ENCODE measurements at places on chromosomes 1 and 21.

GRCh38 chr1:76260279-76260678 is 185.7 kb downstream of the ST6GALNAC3 start:
- DNase-seq: no peak

- no peak for DNase-seq
Observed at GRCh38 chr1:170664093-170664827, at the start of gene PRRX1. Gene PRRX1 (plus strand): TSS chr1:170664131. CDS start chr1:170664219, 88 bp downstream.

GRCh38 chr1:201702936-201703335 is 126.0 kb upstream of the IPO9 start:
- no peak for DNase-seq

- no peak for DNase-seq
Observed at GRCh38 chr1:197811769-197812168, 36.5 kb upstream of the DENND1B start.

- no peak for DNase-seq
Observed at GRCh38 chr1:103459346-103459745, 66.2 kb upstream of the RNPC3 start.

GRCh38 chr1:232404227-232404626 is 225.7 kb downstream of the SIPA1L2 start:
- DNase-seq: no peak

DNA sequence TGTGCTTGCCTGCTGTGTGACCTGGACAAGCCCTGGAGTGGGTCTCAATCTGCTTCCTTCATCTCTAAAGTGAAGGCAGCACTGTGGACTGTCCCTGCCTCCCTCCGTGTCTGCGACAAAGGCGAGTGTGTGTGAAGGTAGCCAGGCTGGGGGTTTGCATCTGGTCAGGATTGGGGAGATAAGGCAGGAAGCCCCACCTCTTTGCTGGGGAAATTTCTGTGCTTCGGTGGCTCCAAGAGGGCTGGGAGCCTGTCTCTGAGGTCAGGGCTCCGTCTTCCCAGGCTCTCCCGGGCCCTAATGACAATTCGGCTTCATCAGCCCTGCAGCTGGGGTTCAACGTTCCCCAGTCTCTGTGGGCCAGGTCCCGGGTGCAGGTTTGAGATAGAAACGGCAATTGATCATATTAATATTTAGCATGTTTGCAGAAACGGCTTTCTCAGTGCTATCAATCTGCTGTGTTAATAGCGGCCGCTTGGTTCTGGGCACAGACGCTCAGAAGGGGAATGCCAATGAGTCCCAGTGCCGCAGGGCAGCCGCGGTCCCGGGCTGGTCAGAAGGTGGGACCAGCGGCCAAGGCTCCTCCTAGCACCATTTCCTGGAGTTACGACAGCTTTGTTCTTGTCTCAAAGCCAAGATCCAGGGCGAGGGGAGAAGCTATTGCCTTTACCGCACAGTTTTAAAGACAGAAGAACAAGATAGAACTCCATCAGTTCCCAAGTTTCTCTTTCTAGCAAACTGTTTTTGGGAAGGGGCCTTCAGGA is 105.7 kb downstream of the PRDM16 start:
- DNase-seq: peak; percentile 62

GRCh38 chr1:243325305-243325890 is 69.6 kb downstream of the SDCCAG8 start:
- no peak for DNase-seq

GRCh38 chr1:71587961-71588360 is 507.1 kb upstream of the ZRANB2 start:
- peak; percentile 14 for DNase-seq

- DNase-seq: peak; percentile 79
Observed at GRCh38 chr1:26358411-26359384, 4.8 kb upstream of the CRYBG2 start.

DNA sequence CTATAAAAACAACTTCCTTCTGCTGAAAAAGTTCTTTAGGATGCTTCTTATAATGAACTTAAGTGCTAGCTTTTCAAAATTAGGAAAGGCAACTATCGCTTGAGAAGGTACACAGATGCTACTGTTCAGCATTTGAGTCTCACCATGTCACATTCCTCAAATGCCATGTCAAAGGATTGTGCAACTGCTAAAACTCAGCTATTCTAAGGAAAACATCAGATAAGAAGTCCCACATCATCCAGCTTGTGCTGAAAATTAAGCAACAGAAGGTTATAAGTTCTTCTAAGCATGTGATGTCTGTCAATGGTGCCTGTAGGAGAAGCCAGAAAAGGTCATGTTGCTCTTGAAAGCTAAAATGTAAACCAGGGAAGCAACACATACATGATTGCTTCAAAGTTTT is 36.5 kb downstream of the MCOLN2 start:
- DNase-seq: no peak

- no peak for DNase-seq
Observed at GRCh38 chr1:221309723-221310122, 430.5 kb downstream of the HLX start.

DNA sequence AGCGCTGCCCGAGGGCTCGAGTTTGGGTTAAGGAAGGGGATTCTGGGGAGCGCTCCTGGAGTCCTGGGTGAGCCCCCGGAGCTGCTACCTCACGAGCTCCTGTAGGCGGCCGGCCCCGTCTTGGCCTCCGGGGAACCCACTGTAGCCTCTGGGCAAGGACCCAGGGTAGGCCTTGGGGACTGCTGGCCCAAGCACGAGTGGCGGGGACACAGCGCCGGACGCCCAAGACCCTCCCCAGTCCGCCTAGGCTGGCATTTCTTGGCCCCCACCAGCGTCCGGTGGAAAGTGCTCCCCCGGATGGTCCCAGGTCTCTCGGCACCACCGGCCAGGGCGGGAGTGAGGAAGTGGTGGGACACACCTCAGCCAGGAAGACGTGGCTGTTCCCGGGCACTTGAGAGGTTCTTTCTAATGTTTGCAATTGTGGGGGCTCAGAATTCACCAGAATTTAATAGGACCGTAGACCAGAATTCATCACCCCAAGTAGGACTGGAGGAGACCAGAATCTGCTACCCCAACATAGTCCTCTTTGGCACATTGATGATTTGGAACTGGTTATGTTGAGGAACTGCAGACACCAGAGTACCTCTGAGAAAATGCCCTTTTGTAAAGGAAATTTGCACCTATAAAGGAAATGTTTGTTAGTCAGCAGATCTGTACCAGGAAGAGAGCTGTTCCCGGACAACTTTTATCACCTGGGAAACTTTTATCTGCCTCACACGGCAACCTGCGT is 622 bp upstream of the TMPRSS2 start:
- DNase-seq: no peak

- no peak for DNase-seq
Observed at GRCh38 chr1:113141650-113142473, 68.9 kb downstream of the LRIG2 start.

- peak; percentile 22 for DNase-seq
Observed at GRCh38 chr1:15833069-15833679, 14.3 kb upstream of the SPEN start.

- DNase-seq: no peak
Observed at GRCh38 chr1:201267481-201268229, 15.7 kb upstream of the PKP1 start.

DNA sequence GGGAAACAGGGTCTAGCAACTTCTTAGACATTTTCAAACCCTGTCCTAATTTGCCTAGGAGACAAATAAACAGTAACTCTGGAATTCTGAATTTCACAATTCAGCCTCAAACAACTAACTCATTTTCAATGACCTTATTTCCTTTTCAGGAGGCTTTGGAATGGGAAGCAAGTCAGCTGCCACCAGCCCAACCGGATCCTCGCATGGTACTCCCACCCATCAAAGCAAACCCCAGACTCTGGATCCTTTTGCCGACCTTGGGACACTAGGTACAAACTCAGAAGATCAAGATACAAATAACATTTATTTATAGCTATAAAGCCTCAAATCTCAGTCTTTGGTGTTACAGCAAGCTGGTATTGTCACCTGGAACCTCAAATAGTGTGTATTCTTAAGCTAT is 18.9 kb upstream of the LEPR start:
- DNase-seq: no peak

DNA sequence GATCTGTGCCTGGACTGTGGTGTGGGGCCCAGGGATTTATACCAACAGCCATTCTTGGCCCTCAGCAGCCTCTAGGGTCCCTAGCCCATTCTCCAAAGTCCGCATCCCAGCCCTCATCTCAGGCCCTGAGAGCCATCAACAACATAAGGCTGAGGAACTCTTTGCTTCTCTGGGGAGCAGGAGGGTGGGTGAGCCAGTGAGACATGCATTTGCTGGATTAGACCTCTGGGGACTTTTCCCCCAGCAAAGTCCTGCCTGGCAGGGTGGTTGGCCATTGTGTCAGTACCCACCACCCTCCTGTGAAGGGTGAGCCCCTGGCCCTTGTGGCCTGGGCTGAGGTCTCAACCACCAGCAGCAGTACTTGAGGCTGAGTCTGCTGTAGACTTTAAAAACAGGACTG is 24.2 kb upstream of the FAM20B start:
- DNase-seq: no peak

DNA sequence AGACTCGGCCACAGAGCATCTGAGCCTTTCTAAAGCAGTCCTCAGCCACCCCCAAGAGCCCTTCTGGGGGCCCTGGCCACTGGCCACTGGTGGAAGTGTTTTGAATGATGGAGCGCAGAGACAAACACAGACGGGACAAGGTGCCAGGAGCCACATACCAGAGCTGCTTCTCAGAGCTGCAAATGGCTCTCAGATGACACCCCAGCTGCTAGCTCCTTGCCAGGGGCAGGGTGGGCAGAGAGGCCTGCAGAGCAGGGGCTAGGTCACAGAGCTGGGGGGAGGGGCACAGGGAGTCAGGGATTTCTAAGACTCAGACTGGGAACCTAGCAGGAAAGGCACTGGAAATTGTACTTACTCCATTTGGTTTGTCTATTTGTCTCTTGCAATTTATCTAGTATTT is 30.4 kb downstream of the KCNN3 start:
- DNase-seq: no peak

- DNase-seq: peak; percentile 83
Observed at GRCh38 chr1:1069056-1069710, 4.9 kb downstream of the RNF223 start.

GRCh38 chr21:36030581-36031189 is 29.6 kb downstream of the SETD4 start:
- DNase-seq: no peak

DNA sequence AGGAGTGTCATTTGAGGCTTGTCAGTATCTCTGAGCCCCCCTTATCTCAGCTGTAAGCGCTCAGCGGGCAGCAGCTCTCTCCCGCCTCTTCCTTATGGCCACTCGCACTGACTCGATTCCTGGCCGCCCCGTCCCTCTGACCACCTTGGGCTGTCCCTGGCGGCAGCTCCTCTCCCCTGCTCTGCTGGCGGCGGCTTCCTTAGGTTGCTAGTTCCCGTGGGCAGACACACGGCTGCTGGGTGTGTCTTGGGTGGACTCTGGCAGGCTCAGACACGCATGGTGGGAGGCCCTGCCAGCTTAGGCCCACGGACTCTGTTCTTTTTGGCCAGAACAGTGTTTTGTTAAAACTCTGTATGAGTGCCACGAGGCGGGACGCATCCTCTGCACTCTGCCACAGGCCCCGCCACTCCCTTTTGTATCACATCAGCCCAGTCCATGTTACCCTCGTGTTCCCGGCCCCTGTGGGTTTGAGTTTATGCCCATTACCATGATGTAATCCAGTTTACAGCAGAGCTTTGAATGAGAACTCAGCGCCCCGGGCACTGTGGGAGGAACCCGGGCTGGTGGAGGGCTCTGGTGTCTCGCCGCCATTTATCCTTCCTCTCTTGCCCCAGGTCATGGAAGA is 45.9 kb downstream of the COQ8A start:
- DNase-seq: no peak

DNA sequence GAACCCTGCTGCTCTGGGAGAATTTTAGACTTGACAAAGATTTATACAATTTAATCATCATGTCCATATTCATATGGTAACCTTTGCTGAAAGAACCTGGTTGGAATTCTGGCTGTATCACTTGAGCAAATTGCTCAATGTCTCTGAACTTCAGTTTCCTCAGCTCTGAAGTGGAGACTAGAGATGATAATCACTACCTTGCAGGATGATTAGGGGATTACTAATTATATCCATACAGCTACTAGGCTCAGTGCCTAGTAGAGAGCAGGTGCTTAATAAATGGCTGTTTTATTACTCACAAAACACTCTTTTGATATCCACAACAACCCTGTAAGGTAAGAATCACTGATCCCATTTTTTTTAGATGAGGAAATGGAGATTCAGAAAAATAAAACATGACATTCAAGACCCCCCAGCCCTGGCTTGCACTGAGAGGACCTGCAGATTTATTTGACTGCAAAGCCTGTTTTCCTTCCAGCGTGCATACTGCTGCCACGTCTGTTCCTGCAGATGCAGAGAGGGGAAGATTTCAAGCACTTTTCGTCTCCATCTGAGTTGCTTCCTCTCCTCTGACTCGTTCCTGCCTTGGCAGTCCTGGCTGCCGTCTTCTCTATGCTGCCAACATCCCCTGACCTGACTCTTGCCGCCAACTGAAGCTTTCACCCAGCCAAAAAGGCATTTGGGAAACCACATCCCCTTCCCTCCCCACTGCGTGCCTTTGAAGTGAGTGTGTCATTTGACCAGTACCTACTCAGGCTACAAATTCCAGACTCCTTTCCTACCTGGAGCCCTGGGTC is 203.0 kb downstream of the PLPP3 start:
- peak; percentile 38 for DNase-seq

DNA sequence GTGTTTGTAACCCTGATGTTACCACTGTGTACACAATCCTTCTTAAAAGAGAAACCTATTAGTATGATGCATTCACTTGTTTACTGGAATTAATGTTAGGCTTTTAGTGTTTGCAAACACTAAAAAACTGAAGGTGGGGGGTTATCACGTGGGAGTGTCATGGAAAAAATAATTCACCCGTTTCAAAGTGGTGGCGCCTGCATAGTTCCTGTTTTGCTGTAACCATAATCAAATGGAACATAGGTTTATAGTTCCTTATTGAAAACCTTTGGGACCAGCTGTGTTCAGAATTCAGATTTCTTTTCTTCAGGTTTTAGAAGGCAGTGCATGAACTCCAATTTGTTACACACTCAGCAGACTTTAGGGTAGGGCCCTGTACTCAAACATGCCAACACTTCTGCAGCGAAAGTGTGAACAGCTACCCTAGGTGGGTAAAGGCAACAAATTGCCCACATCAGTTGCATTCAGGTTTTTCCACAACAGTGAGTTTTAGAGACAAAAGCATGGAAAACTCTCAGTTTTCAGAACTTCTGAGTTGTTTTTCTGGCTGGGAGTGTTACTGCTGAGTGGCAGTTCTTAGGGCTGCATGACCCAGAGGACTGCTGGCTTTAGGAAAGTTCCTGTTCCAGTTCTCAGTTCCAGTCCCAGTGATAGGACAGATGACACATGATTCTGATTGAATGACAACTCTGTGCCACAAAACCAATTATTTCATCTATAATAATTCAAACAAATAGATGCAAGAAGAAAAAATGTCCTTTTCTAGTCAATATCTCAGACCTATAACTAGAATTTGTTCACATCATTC is 29.1 kb upstream of the IVNS1ABP start:
- no peak for DNase-seq

- DNase-seq: no peak
Observed at GRCh38 chr1:235151033-235151432, 10.0 kb downstream of the RBM34 start.
